NCI-H1105 treated with DMSO at 0.1 percent for 48 hours (cell line): ENCODE measurements at places on chromosomes 2 and 18.

GRCh38 chr18:75656035-75656434 is 228.5 kb upstream of the SMIM21 start:
- no peak for DNase-seq

DNA sequence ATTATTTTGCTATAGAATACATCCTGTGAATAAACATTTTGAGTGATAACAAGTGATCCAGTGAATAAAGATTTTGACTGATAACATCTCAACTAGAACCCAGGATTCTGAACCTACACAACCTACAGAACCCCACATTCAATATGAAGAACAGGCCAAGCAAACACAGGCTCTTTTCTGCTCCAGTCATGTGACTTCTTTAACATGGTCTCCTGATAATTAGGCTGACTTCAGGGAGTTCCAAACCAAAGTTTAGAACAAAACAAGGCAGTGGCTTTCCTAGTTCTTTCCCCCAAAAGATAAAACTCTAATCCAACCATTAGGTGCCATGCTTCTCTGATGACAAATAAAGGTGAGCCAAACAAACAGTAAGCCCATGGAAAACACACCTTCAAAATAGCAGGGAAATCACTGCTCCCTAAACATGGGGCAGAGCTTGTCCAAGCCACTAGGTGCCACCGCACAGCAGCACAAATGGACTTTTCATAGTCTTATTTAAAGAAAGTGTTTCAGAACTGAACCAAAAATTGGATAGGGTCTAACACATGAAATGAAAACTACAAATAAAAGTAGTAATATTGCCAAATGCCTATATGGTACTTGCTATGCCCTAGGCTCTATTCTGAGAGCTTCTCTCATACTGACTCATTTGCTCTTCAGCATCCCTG is 95.3 kb downstream of the EVA1A start:
- peak; percentile 4 for DNase-seq

DNA sequence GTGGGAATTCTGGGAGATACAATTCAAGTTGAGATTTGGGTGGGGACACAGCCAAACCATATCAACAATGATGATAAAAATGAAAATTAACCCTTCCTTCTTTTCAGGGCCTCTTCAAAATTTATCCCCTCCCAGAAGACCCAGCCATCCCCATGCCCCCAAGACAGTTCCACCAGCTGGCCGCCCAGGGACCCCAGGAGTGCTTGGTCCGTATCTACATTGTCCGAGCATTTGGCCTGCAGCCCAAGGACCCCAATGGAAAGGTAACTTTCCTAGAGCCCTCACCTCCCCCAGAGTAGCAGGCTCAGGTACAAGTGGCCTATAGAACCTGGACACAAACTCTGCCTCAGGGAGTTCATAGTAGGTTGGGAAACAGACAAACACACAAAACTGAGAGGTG is 205.4 kb downstream of the DYSF start:
- no peak for DNase-seq

- DNase-seq, result no peak
Observed at GRCh38 chr2:26733413-26733812, 30.7 kb upstream of the SLC35F6 start.

- DNase-seq, result no peak
Observed at GRCh38 chr2:210635257-210635656, 78.9 kb downstream of the CPS1 start.

- DNase-seq, result no peak
Observed at GRCh38 chr2:20034218-20034617, 17.2 kb downstream of the LAPTM4A start.

DNA sequence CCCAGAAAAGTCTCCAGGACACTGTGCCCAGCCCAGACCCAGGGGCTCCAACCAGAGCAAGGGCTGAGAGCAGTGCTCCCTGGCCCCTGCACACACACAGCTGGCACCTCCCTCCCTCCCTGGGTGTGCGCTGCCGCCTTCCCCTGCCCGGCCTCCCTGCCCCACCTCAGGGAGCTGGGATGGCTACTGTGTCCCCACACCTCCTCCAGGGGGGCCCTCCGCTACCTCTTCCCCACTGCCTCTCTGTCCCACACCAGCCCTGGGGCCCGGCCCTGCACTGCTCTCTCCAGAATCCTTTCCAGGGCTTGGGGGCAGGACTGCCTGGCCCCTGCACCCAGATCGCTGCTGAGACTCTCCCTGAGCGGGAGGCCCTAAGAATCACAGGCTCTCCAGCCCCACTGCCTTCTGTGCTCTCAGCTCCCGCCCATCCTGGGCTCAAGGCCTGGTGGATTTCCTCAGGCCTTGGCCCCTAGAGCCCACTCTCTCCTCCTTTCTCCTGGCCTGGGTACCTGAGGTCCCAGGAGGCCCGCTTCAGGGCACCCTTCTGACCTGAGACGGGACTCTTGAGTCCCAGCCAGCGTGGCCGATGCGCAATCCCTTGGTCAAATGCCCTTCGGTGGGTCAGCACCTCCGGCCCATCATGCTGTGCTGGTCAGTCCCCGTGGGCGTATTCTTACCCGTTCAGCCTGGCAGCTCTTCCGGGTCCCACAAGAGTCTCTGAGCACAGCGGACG is 276.8 kb upstream of the HDAC4 start:
- no peak for DNase-seq

GRCh38 chr2:129142465-129142864 is 823.8 kb upstream of the HS6ST1 start:
- no peak for DNase-seq

DNA sequence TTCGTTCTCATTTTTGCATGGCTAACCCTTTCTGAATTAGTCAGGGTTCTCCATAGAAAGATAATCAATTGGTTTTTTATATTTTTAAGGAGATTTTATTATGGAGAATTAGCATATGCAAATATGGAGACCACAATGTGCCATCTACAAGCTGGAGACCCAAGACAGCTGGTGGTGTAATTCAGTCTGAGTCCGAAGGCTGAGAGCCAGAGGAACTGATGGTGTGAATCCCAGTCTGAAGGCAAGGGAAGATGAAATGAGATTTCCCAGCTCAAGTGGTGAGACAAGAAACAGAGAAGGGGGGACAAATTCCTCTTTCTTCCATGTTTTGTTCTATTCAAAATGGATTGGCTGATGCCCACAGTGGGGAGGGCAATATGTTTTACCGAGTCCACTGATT is 80.7 kb downstream of the PLCL1 start:
- DNase-seq, result no peak

GRCh38 chr2:117698819-117699218 is 115.7 kb upstream of the DDX18 start:
- DNase-seq, result no peak

DNA sequence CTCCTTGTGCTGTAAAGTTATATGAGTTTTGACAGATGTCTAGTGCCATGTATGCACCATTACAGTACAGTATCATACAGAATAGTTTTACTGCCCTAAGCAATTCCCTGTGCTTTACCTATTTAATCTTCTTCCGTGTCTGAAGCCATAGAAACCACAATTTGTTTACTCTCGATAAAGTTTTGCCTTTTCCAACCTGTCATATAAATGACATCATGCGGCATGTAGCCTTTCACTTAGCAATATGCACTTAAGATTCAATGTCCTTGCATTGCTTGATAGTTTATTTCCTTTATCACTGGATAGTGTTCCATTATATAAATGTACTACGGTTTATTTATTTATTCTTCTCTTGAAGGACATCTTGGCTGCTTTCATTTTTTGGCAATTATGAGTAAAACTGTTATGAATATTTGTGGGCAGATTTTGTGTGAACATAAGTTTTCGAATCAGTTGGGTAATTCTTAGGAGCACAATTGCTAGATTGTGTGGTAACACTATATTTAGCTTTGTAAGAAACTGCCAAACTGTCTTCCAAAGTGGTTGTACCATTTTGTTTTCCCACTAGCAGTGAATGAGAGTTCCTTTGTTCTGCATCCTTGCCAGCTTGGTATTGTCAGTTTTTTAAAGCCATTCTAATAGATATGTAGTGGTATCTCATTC is 136.8 kb upstream of the MAP3K20 start:
- DNase-seq, result no peak

DNA sequence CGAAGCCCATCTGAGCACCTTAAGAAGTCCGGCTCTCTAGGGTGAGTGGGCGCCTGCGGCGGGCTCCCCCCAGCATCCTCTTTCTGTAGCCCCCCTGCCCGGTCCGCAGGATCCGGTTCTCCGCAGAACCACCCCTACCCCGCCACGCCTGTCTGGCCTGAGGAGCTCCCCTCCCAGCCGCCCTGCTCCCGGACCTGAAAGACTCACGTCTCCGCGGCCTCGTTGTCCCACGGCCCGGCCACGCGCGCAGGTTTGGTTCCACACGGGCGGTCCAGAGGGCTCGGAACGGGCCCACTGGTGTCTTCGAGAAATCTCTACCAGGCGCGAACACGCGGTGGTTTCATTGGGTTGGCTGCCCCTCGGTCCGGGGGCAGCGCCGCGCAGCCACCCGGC is 237 bp downstream of the SLC39A6 start:
- no peak for DNase-seq

DNA sequence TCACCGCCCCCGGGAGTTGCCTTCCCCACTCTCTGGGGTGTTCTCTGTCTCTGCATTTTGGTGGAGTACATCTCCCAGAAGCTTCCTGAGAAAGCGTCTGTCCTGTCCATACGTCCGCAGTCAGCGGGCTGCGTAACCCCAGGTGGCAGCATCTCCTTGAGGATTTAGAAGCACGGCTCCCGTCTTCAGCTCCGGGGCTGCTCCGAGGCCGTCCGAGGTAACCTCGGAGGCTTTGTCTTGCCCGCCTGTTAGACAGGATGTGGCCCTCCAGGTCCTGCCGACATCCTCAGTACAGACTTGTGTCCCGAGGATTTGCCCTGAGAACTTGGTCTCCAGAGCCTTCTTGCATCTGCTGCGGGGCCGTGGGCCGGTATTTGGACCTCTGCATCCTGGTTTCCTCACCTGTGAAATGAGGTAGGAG is 58.4 kb downstream of the CTDP1 start:
- no peak for DNase-seq

- no peak for DNase-seq
Observed at GRCh38 chr18:9712611-9713010, 4.5 kb downstream of the RAB31 start.

DNA sequence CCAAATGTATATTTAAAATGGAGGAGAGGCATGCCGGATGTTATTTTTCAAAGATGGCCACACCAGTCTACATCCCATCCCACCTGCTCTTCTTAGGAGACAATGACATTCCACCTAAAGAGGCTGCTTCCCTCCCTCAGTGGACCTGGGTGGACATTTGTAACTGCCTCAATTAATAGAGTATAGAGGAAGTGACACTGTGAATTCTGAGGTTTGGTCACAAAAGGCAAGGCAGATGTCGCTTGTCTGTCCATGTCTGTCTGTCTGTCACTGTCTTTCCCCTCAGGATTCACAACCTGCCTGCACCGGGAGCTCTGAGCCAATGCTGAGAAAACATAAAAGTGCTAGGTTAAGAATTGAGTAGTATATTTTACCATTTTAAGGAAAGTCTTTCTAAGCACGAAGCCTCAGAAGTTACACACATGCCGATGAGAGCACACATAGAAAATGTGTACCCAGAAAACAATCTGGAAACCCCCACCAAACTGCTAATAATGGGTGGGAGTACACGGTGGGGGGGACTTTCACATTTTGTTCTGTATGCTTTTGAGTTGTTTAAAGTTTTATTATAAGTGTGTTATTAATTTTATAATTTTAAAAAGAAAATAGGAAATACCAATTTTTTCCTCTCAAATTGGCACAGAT is 21.0 kb downstream of the MIB1 start:
- no peak for DNase-seq

- DNase-seq, result peak; percentile 51
Observed at GRCh38 chr2:169131587-169132512, 62.5 kb downstream of the DHRS9 start.

GRCh38 chr18:48885924-48886400 is 64.8 kb downstream of the SMAD7 start:
- no peak for DNase-seq

DNA sequence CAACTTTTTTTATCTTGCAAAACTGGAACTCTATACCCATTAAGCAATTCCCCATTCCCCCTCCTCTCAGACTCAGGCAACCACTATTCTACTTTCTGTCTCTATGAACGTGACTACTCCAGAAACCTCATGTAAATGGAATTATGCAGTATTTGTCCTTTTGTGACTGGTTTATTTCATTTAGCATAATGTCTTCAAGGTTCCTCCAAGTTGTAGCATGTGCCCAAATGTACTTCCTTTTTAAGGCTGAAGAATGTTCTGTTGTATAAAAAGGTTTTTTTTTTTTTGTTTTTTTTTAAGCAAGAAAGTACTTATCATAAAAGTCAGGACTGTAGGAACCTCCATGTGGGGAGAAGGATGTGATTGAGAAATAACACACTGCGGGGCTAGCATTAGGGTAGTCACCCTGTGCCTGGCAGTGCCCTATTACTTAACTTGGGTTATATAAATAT is 262.9 kb upstream of the FBXO11 start:
- no peak for DNase-seq

DNA sequence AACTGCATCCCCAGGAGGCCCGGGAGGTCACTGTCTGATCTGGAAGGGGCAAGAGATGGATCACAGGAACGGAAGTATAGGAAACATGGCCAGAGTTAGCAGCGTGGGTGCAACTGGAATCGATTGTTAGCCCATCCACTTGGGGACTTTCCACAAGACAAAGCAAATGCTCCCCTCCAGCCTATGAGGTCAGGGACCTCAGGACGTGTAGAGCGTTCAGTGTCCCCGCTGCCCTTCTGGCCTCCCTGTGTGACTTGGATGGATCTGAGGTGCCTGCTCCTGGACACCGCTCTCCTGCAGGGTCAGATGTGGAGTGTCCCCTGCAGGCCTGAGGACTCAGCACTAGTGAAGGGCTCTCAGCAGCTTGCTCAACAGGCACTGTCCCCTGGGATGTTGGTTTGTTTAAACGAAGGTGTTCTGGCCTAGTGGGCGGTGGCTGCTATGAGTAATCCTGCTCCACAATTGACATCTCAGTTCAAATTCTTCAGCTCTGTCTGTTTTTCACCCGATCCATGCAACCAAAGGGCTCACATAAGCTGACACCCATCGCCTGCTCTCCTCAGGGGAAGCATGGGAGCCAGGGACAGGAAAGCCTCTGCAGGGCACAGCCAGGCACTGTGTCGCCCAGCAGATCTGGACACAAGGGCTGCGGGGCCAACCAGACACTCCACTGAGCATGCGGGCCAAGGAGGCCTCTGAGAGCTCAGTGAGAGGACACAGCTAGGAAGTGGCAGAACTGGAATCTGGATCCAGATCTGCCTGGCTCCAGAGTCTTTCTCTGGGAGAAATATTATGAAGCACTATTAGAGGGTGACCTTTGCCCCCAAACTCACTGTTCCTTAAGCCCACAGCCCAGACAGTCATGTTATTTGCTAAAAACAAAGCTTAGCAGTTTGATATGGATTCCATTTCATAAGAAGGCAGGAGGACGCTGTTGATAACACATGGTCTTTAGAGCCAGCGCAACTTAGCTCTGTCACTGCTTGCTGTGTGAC is 78.5 kb downstream of the RHOB start:
- no peak for DNase-seq

- DNase-seq, result no peak
Observed at GRCh38 chr2:13128139-13128538, 411.4 kb downstream of the TRIB2 start.

DNA sequence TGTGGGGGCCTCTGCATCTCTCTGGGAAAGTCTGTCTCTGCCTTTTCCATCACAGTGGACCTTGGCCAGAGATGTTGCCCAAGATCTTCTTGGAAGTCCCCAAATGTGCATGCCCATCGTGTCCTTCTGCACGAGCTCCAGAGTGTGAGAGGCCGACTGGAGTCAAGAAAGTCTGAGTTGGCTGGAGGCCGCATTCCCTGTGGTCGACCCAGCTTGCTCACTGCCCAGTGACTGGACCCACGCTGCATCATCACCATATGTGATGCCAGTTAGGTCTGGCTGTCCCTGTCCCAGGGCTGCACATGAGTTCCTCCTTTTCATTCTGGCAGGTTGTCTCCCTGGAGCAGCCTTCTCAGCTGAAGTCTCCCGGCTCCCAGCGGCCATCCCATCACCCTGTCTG is 93.8 kb downstream of the ARL4C start:
- no peak for DNase-seq

GRCh38 chr2:163471947-163472346 is 263.9 kb downstream of the FIGN start:
- peak; percentile 4 for DNase-seq
